ENCODE measurements at places on chromosomes 7 and 10.

- no peak for DNase-seq
Measured at GRCh38 chr7:52537051-52537450, 498.4 kb upstream of the POM121L12 start.

DNA sequence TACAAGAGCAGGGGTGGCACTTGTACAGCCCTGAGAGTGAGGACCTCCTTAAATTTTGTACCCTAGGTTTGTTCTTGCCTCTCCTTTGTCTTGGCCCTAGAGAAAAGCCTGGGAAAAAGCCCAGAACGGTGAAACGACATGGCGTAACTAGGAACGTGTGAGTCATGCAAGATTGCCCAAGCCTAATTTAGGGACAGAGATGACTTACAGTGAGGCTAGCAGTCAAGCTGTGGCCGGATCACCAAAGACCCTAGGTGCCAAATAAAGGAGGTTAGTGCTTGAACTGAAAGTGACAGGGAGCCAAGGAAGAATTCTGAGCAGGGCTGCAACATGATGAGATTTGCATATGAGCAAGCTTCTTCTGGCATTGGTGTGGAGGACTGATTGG, 25.1 kb downstream of the TBXAS1 start:
- DNase-seq = no peak

GRCh38 chr7:94512735-94513564, 3.3 kb downstream of the CASD1 start:
- DNase-seq = no peak

- no peak for DNase-seq
Measured at GRCh38 chr10:87054373-87055295, 34.5 kb downstream of the FAM25A start.

DNA sequence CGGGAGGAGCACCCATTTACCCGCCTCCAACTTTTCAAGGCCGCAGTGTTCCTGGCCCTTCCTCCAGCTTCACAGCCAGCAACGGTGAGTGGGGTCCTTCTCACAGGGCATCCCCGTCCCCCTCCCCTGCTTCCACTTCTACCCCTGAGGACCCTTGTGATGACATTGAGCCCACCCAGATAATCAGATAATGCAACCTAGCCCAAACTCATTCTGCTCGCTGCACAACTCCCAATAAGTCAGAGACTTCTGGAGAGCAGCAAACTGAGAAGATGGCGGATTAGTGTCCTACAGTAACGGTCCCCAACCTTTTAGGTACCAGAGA, 74.5 kb downstream of the OAT start:
- DNase-seq = no peak

- no peak for DNase-seq
Measured at GRCh38 chr10:30186371-30186875, 127.0 kb upstream of the JCAD start.

- DNase-seq = no peak
Measured at GRCh38 chr7:25522727-25523126, 294.4 kb upstream of the NPVF start.
